ENCODE measurements at places on chromosomes 11 and 22. TPM values are rescaled to one million over a fixed set of nuclear protein-coding genes. Genes with fewer than 3 reads are reported as not detected.

The DDI1 gene
- not detected for total RNA-seq

The DDTL gene
- total RNA-seq: not detected

The OTOG gene
- not detected for total RNA-seq

The ARHGAP20 gene
- total RNA-seq: 1.9 TPM

The FAM180B gene
- total RNA-seq: not detected

The KLHDC7B gene
- total RNA-seq: not detected

The MRPL11 gene
- 47.5 TPM for total RNA-seq

The ACTN3 gene
- not detected for total RNA-seq

The CNTN5 gene
- 0.05 TPM for total RNA-seq

The SH3BP1 gene
- total RNA-seq: 14.5 TPM

The NPTXR gene
- 5.4 TPM for total RNA-seq

The FGF19 gene
- not detected for total RNA-seq

The RNF215 gene
- 19.8 TPM for total RNA-seq

The OR10A2 gene
- total RNA-seq: not detected

The CALCB gene
- not detected for total RNA-seq

The GRM5 gene
- not detected for total RNA-seq

The C11orf68 gene
- 22.6 TPM for total RNA-seq

The SPCS2 gene
- total RNA-seq: 58.6 TPM

The GAL3ST3 gene
- total RNA-seq: not detected

Data from cardiac ventricle fibroblast (primary cell).